ENCODE measurements at places on chromosomes 6 and 20.

- no peak for DNase-seq
Observed at GRCh38 chr20:62423326-62423706, 4.0 kb downstream of the RBBP8NL start.

DNA sequence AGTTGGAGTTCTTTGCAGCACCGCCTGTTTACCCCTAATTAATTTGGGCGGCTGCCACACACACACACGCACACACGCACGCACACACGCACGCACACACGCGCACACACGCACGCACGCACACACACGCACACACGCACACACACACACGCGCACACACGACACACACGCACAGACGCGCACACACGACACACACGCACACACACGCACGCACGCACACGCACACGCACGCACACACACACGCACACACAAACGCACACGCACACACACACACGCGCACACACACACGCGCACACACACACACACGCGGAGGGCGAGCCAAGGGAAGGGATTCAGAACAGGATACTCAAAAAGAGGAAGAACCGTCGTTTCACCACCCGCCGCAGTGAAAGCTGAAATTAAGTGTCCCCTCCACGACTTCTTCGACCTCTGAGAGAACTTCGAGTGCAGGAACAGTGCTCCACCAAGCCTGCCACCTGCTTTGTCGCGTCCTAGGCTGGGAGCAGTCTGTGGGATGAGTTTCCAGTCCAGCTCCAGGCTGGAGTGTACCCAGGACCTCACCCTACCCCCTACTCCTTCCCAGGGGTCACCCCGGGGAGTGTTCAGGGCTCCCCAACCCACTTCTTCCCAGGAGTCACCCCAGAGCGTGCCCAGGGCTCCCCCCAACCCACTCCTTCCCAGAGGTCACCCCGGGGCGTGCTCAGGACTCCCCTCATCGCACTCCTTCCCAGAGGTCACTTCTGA, 1.1 kb downstream of the RNASET2 start:
- no peak for DNase-seq

- DNase-seq = no peak
Observed at GRCh38 chr6:17107863-17108262, 6.0 kb downstream of the STMND1 start.

GRCh38 chr20:50302341-50303057, 111.9 kb downstream of the CEBPB start:
- peak; percentile 67 for DNase-seq

GRCh38 chr6:13030396-13030795, 297.9 kb downstream of the TBC1D7 start:
- DNase-seq = peak; percentile 49

GRCh38 chr6:167219967-167220512, 62.3 kb upstream of the GPR31 start:
- no peak for DNase-seq

DNA sequence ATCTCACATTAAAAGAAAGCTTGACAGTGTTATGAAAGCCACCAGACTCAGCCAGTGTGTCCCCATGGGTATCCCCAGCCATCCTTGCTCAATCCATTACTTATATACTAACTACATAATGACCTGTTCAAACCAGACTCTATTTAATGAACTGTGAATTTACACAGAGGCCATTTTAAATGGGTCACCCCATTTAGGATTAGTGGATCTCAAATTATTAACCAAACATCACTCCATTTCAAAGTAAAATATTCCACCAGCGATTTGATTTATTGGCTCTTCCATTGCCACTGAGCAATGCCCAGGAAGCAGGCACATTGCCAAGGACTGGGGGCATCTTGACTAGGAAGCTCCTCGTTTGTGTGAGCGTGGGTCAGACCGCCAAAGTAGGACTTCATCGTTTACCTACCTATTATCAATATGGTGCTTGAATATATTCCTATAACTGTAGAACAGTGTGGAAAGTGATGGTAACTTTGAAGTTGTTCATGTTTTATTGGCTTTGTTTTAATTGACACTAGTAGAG, 15.5 kb upstream of the NPEPL1 start:
- no peak for DNase-seq

DNA sequence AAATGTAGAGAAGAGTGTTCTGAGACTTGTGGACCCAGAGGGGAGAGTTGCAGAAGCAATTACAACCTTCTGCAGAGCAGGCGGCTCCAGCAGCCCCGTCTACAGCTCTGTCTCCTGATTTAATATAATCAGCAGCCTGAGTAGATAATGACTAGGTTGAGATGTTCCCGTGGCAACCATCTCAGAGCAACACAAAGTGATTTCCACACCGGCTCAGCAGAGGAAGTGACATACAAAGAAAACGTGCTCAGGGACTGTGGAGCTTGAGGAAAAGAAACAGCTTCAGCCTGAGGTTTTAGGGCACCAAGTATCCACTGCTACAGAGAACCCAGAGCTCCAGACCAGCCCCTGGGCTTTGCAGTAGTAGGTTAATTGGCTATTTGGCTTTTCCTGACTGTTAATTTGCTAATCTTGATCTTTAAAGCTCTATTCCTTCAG, 136.4 kb downstream of the MTFR2 start:
- DNase-seq = peak; percentile 78

DNA sequence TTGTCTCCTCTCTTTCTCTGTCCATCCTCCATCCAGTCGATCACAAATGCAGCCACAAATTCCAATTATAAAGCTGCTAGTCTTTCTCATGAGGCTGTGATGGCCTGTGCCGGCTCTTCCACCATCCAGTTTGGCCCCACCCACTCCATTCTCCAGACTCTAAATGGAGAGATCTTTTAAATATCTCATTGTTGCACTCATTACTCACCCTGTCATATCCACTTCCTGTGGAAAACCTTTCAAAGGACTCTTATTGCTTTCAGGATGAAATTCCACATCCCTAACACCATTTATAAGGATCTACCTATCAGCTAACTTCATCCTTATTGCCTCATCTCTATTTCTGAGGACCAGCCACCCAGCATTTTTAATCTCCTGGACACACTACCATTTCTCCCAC, 70.6 kb downstream of the NRN1 start:
- no peak for DNase-seq

GRCh38 chr20:13262671-13263360, 41.7 kb downstream of the ISM1 start:
- DNase-seq = no peak

GRCh38 chr6:141704151-141704550, 428.6 kb upstream of the GJE1 start:
- DNase-seq = no peak

DNA sequence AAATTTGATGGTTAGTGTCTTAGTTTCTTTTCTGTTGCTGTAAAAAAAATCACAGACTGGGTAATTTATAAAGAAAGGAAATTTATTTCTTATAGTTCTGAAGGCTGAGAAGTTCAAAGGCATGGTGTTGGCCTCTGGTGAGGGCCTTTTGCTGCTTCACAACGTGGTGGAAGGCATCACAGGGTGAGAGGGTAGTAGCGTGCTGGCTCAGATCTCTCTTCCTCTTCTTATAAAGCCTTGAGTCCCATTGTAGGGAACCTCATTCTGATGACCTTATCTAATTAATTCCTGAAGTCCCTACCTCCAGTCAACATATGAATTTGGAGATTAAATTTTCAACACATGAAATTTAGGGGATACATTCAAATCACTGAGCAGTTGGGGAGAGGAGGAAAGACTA, 62.0 kb downstream of the ARID1B start:
- no peak for DNase-seq

All from fibroblast of gingiva (primary cell).